ENCODE measurements at places on chromosomes 16 and 17.

- no peak for DNase-seq
These were observed 24.3 kb upstream of the GSE1 start for GRCh38 chr16:85588562-85589503.

DNA sequence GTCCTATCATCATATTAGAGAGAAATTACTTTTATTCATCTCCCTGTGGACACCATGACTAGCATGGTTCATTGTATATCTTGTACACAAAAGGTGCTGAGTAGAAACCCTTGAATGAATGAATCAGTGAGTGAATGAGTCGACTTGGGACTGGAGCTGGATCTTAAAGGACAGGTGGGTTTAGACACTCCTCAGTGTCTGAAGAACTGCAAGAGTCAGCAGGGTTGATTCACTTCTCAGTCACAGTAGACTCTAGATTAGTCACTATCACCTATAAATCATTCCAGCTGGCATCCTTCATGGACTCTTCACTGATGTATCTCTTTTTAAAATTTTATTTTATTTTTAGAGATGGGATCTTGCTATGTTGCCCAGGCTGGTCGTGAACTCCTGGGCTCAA lies 30.1 kb upstream of the PMFBP1 start:
- no peak for DNase-seq

DNA sequence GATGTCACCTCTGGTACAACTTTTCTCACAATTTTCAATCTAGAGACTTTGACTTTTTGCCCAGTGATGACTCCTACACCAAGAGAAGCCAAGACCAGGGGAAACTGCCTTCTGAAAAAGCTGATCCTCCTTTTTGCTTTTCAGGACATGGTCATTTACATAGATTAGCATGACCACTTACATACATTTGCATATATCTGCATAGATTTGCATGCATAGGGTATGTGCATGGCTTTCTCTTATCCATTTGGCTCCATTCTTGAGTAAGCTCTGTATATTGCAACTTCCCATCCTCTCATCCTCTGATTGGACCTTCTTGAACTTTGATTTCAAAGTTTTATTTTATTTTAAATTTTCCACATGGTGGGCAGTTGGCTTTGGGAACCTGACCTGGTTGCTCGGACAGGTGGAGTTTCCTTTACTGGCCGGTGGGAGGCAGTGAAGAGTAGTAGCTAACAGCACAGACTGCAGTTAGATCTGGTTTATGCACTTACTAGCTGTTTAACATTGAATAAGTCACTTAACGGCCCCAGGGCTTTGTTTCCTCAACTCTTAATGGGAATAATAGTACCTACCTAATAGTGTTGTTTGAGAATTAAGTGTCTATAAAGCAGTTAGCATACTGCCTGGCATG lies 92.9 kb downstream of the GPR139 start:
- no peak for DNase-seq

DNA sequence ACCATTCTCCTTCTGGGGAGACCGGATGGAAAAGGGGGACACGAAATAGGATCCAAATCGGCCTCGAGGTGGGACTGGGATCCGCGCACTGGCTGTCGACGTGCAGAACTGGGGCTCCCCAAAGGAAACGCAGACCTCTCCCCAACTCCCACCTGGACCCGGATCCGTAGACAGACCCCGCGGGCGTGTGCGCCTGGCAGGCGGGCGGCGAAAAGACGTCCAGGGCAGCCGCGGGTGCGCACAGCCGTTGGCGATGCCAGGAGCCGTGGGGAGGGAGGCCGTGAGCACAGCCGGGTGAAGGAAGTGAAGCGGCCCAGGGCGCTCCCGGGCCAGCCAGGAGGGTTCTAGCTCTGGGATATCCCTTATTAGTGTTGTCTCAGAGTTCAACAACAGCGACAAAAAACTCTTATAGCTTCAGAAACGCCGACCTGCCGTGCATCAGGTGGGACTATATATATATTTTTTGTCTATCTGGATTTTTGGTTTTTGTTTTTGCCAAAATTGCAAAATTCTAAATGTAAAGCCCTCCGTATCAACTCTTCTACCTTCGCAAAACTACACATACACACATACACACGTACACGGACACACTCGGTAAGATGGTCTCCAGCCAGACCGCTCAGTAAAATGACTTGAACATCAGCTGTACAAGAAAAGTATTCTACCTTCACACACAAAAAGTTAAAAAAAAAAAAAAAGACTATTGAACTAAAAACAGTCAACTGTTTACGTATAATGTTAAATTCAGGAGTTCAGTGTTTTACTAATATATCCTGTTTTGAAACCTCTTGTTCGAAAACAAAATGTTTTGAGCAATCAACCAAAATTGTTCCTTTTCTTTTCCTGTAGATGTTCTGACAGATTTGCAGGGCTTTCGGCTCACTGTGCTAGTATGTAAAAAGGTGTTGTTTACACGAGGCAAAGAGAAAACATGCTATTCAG lies 5.2 kb upstream of the AATF start:
- DNase-seq, result no peak

DNA sequence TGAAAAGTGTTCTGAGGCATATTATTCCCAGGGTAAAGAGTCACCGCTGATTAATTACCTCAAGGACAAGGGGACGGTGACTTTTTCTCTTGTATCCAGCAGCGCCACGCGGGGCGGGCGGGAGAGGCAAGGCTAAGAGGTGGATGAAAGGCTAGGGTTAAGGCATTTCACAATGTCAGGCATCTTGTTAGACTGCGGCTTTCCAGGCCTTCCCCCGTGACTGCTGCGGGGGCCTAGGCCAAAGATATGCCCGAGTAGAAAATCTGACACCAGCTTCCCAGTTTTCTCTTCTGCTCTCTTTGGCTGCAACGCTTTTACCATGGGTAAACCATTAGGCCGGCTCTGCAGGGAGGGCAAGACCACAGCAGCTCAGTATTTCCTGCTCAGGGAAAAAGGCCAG lies 698.2 kb downstream of the MAF start:
- DNase-seq, result no peak

DNA sequence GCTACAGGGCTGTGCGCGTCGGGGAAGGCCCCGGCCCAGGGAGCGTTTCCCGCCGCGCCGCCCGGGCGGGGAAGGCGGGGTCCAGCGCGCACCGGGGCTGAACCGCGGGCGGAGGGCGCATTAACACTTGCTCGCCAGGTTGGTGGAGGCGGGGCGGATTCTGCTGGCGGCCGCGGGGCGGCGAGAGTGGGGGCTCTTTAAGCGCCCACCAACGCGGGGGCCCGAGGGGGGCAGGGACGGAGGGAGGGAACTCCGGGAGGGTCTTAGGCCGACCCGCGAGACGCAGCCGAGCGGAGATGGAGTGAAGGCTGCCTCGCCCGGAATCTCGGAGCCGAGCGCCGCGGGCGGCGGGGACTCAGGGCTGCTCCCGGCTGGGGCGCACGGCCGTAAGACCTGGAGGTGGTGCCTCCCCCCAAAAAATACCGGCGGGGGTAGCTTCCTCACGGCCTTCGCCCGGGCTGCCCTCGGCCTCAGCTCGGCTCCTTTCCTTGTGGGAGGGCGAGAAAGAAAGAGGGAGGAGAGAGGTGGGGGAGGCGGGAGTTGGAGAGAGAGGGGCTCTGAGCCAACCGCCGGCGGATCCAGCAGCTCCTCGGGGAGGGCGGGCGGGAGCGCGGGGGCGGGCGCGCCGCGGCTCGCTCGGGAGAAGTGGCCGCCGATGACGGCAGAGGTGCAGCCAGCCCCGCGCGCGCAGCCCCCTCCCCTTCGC lies 415 bp upstream of the FOXF1 start:
- no peak for DNase-seq

Measured in activated CD8-positive, alpha-beta memory T cell treated with anti-CD3 and anti-CD28 coated beads, Interleukin-2, amount 10 ng/mL, durations not matched to agents 7 days and 5 days (primary cell).